ENCODE measurements at places on chromosomes 3 and 15.

GRCh38 chr3:177838766-177839350, 641.6 kb upstream of the TBL1XR1 start:
- no peak for DNase-seq

GRCh38 chr3:102178817-102179216, 256.0 kb upstream of the ZPLD1 start:
- no peak for DNase-seq

- no peak for DNase-seq
Measured at GRCh38 chr3:78116874-78117273, 1077.0 kb downstream of the ROBO2 start.

DNA sequence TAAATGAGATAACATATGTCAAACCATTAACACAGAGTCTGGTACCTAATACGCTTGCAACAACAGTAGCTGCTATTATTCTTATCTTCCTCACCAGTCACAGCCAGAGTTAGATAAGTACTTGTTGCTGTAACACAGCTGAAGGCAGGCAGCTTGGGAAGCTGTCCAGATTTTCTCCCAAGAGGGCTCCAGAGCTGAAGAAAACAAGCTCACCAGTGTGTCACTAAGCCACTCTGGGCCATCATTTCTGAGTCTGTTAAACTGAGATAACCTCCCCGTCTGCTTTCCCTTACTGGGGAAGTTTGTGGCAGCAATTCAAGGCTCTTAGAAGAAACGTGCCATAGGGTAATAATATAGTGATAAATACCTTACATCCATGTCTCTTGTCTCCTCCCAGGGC, 226.3 kb downstream of the TAFA4 start:
- no peak for DNase-seq

DNA sequence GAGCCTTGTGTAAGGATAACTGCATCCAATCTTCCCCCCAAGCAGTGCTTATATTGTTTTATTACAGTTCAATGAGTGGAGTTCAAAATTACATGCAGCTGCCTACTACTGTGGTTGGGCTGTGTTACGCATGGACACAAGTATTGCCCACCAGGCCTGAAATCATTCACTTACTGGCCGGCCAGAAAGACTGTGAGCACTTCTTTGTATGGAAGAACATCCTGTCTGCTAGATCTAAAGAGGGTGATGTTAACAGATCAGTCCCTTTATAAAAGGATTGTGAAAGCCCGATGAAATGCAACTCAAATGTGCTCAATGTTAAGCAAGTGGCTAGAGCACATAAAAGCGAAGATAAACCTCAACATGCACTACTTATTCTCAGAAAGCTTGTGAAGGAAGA, 132.5 kb downstream of the FOXP1 start:
- no peak for DNase-seq

DNA sequence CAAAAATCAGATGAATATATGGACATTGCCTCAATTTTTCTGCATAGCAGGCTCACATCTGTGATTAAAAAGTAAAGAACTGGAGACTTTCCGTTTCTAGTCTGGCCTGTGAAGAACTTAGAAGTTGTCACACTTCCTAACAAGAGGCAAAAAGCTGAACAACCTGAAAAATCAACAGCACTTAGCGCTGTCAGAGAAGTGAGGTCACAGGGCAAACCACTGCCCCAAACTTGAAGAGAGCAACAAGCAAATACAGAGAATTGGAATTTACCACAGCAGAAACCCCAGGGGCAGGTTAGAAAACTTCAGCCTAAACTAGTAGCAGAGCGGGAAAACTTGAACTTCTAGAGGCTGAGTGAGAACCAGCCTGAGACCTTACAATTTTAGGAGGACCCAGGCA, 38.9 kb downstream of the CCDC54 start:
- no peak for DNase-seq

DNA sequence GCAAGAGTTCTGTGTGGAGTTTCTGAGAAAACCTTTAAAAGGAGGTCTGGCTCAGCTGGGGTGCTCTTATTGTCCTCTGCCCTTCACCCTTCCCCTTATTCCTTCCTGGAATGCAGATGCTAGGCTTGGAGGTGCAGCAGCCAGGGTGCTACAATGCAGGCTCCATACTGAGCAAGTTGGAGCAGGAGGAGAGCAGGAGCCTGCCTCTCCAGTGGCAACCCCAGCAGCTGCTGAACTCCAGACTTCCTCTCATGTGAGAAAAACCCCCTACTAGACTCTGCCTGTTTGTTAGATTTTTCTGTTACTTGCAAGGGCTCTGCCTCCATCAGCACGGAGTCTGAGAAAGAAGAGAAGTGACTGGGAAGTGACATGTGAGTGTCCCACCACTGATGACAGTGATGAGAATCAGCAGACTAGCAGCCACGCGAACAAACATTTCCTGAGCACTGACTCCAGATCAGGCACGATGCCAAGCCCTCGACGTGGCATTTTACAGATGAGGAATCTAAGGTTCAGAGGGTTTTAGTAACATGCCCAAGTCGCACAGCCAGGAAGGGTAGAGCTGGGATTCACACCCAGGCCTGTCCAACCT, 16.1 kb upstream of the RARRES1 start:
- no peak for DNase-seq

DNA sequence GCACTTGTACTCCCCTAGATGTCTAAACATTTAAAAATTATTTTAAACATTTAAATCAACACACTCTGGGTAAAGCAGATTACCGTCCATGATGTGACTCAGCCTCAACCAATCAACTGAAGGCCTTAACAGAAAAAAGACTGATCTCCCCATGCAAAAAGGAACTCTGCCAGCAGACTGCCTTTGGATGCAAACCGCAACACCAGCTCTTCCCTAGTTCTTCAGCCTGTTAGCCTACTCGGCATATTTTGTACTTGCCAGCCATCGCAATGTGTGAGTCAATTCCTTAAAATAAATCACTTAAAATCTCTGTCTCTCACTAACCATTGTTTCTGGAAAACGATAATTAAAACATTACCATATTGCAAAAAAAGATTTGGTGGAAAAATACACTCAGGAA, 375.9 kb downstream of the RSL24D1 start:
- DNase-seq: no peak

GRCh38 chr3:57783186-57784088, 27.3 kb downstream of the SLMAP start:
- DNase-seq: no peak

DNA sequence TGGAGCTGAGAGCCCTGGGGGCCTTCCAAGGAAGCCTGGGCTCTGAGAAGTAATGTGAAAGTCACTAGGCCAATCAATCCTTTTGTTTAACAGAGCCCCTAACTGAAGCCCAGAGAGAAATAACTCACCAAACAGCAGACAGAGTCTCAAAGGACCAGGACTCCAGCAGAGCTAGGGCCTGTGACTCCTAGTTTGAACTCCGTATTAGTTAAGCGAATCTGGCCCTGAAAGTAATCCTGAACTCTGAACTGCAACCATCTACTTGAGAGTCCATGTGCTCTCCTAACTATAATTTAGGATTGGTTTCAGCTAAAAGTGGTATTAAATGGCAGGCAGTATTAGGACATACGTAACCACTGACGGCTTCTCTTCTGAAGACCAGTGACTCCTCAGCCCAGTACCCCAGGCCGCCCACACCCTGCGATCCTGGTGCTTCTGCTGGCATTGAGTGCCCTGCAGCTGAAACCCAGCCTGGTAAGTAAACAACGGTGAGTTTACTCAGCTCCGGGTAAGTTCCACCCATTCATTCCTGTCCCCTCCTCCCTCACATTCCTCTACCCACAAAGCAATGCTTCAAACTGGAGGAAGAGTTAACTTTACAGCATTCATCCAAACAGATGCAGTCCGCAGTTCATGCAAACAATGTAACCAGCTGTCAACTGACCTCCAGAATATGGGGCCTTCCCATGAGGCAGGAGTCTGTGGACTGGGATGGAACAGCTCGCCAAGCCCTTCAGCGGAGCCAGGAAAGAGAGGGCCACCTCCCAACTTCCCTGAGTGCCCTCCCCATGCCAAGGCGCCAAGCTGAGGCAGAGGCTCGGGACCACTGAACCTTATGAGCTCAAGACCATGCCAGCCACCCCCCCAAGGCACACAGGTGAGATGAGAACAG, 7.3 kb downstream of the MYO5C start:
- peak; percentile 57 for DNase-seq

DNA sequence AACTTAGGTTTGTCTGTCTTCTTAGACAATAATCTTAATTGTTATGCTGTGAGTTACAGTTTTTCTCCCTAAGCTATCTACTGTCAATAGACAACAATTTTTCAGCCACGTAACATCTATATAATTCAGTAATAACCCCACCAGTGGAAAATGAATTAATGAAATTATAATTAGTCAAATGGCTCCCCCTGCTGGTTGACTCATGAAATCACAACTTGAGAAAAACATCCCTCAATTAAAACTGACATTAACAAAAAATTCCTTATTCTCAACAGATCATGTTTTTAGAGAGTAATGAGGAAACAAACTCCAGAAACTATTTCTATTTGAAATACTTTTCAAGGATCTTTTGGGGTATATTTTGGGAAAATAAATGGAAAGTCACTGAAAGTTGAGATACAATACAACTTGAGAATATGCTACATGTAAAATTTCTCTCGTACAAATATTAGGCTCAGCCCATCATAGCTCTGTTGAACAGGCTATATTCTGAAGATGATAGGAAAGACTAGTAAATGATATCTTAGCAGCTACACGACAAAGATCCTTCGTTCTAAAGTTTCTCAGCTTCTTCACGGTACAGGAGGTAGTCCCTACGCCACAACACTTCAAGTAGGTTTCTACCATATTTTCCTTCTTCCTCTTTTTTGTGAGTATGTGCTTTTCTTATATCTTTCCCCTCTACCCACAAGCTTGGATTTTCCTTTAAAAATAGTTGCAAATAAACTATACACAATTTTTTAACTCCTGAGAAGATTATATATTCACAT, 20.7 kb downstream of the PPP1R2 start:
- DNase-seq: peak; percentile 51

- DNase-seq: no peak
Measured at GRCh38 chr3:18300916-18301315, 124.2 kb downstream of the SATB1 start.

DNA sequence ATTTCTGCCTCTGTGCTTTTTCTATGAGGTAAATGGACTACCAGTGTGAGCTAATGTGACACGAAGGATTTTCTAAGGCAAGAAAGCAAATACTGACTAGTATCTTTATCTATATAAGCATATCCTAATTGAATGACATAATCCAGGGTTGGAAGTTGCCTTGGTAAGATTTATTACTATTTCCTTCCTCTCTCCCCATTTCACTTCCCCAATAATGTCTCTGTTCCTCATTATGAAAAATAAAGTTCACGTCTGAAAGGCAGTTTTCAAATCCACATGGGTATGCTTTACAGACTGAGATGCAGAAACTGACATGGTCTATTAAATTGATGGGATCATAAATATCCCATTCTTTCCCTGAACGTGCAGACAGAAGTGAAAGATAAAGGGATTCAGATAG, 86.0 kb downstream of the DTWD1 start:
- no peak for DNase-seq

GRCh38 chr15:63045465-63045840, 2.9 kb downstream of the TPM1 start:
- DNase-seq: no peak

- no peak for DNase-seq
Measured at GRCh38 chr3:119918992-119919933, 137.4 kb downstream of the NR1I2 start.

DNA sequence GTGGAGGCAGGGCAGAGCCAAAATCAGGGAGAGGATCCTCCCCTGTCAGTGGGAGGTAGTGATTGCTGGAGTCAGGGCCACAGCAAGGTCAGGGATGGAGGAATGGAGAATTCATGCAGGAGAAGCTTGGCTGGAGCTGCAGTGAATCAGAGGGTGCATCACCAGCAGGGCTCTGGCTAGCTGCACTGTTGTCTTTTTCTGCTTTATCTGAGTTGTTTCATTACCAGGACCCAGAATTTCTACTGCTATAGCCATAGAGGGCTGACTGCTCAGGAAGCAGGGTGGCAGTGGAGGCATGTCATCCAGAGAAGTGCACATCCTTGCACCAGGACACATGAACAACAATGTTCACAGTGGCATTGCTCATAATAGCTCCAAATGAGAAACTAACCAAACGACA, 113.5 kb upstream of the GALNT15 start:
- DNase-seq: no peak

GRCh38 chr3:140204271-140204984, 269.4 kb downstream of the CLSTN2 start:
- DNase-seq: no peak

GRCh38 chr3:77160931-77161497, 121.1 kb downstream of the ROBO2 start:
- no peak for DNase-seq

GRCh38 chr3:139534992-139535879, 4.3 kb downstream of the RBP1 start:
- DNase-seq: no peak

DNA sequence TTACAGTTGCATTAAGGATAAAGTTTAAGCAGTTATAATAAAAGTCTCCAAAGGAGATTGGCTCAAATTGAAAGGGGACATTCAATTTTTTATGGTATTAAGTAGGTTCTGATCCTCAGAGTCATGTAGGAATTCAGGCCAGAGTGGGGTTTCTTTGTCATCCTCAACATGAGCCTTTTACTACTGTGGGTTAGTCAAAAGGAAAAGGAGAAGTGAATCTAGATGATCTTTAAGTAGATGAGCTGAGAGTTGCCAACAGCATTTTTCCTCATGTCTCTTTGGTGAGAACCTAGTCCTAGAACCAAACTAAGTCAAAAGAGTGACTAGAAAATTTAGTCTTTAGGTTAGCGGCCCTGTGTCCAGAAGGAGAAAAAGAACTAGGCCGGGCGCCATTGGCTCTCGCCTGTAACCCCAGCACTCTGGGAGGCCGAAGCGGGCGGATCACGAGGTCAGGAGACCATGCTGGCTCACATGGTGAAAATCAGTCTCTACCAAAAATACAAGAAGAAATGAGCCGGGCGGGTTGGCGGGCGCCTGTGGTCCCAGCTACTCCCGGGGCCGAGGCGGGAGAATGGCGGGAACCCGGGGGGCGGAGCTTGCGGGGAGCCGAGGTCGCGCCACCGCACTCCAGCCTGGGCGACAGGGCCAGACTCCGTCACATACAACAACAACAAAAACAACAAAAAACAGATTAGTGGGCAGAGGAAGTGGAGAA, 4.2 kb upstream of the CHL1 start:
- DNase-seq: no peak

DNA sequence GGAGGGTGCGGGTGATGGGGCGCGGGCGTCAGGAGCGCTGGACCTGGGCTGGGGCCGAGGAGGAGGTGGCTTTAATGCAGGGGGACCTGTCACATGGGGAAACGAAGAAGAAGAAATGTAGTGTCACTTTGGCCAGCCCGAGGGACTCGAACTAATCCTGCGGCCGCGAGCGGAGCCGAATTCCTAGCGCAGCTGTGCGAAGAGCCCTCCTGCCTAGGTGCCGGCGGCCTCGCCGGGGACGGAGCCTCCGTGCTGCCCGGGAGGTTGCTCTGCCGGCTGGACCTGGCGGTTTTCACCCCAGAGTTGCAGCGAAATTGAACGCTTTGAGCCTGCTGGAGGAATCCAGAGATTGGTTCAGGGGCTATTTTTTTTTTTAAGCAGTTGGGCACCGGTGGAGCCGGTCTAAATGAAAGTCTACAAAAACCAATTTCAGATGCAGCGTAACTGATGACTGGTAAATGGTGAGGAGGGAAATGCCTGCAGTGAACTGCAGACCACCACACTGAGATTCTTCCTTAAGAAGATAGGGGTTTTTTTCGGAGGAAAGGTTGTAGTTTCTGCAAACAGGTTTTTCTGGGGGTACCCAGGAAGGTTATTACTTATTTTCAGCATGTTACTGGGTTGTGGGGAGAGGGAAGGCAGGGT, 662 bp downstream of the TMEM108 start:
- DNase-seq: no peak

GRCh38 chr3:52302426-52303145, 13.5 kb upstream of the DNAH1 start:
- no peak for DNase-seq

GRCh38 chr3:97360804-97361203, 403.8 kb upstream of the ARL6 start:
- DNase-seq: no peak
